Stimulated activated CD8-positive, alpha-beta memory T cell treated with anti-CD3 and anti-CD28 coated beads, Interleukin-2, amount 100 ng/mL, for 1 hour (primary cell): ENCODE measurements at places on chromosomes 6 and 20.

DNA sequence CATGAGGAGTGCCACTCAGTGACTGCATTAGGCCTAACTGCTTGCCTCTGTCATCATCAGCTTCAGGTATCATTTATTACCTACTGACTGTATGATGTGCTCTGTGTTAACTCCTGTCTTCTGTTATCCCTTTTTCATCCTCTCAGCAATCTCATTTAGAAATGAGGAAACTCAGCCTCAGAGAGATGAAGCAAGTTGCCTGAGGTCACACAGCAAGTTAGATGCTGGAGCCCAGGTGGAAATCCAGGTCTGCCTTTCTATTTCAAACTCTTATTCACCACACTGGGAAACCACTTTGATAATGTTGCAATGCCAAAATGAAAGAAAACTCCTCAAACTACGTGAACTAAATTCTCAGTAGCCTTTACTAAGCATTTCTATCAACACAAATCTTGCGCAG is 1.3 kb downstream of the FERMT1 start:
- DNase-seq = no peak

GRCh38 chr6:34633785-34634184 is 62.8 kb downstream of the ILRUN start:
- no peak for DNase-seq

DNA sequence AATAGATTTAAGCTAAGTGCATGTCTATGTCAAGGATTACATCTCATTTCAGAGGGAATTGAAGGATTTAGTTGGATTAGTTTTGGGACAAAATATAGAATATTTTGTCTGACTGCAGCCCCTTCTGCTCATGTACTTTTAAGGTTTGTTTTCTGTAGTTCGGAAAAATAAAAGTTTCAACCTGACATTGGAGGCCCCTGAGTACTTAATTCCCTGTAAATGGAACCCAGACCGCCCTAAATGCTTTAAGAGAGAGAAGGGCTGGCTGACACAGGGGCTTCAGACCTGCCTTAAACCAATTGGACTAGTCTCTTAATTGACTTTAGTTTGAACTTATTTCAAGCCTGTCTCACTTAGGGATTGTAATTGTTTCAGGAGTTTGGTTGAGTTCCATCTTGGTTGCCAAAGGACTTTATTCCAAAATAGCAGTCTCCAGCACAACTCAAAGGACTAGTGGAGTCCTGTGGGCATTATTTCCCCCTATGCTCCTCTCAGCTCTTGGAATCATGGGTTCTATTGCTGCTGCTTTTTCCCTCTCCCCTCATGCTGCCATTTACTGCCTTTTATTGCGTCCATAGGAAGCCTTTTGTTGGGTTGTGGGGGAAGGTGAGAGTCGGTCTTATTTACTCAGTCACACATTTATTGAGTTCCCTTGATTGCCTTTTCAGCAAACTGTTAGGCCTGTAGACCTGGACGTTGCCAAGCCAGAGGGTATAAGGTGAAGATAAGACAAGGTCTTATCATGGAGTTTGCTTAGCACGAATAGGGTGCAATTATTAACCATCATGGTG is 14.5 kb downstream of the BRD2 start:
- DNase-seq = no peak

- no peak for DNase-seq
These were observed 35.1 kb downstream of the NFATC2 start for GRCh38 chr20:51507216-51508036.

DNA sequence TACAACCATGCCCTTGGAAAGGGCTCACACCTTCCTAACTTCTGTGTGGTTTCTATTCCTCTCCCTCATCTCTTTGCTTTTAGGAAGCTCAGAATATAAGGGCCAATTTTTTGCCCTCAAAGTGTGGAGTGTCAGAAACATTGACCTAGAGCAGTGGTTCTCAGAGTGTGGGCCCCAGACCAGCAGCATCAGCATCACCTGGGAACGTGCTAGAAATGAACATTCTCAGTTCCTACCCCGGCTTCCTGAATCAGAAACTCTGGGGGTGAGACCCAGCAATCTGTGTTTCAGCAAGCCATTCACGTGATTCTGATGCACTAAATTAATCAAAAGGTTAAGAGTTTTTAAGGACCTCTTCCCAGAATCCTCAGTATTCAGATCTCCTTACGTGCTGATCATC is 47.9 kb upstream of the IL17A start:
- DNase-seq = no peak

GRCh38 chr6:56689663-56690062 is 47.0 kb upstream of the DST start:
- DNase-seq = no peak

- no peak for DNase-seq
These were observed 397.9 kb downstream of the SAMD5 start for GRCh38 chr6:147906361-147906760.

GRCh38 chr6:168785720-168786511 is 344.9 kb downstream of the SMOC2 start:
- no peak for DNase-seq

GRCh38 chr6:170378502-170378901 is 71.9 kb downstream of the FAM120B start:
- no peak for DNase-seq

GRCh38 chr20:2295286-2295685 is 515 bp upstream of the TGM3 start:
- DNase-seq = no peak
